ENCODE measurements at places on chromosomes 16 and 17. TPM values are rescaled to one million over a fixed set of nuclear protein-coding genes. Genes with fewer than 3 reads are reported as not detected.

CCNF gene
- total RNA-seq: 4.9 TPM

TMIGD1 gene
- not detected for total RNA-seq

CDC42EP4 gene
- 10.5 TPM for total RNA-seq

MVD gene
- 40.0 TPM for total RNA-seq

MAPK8IP3 gene
- total RNA-seq: 66.0 TPM

TAT gene
- total RNA-seq: 0.35 TPM

TMC5 gene
- not detected for total RNA-seq

RGS9 gene
- 14.9 TPM for total RNA-seq

AKAP10 gene
- 30.5 TPM for total RNA-seq

KRT24 gene
- total RNA-seq: not detected

PDILT gene
- not detected for total RNA-seq

FOXF1 gene
- total RNA-seq: not detected

OR2C1 gene
- not detected for total RNA-seq

RUNDC3A gene
- total RNA-seq: 0.77 TPM

PERCC1 gene
- total RNA-seq: not detected

PPY gene
- not detected for total RNA-seq

SLC9A5 gene
- total RNA-seq: 3.4 TPM

NPIPA7 gene
- 7.9 TPM for total RNA-seq

SYCE1L gene
- total RNA-seq: 3.1 TPM

Measured in chondrocyte (in vitro differentiated cells).